Hematopoietic multipotent progenitor cell treated with erythropoietin and hydrocortisone succinate and interleukin-3 and kit ligand, for 4 days (in vitro differentiated cells): ENCODE measurements at places on chromosomes 7 and 10.

GRCh38 chr7:26360650-26361049 is 69.0 kb downstream of the SNX10 start:
- DNase-seq = no peak

GRCh38 chr10:42941790-42942189 is 135.1 kb upstream of the RET start:
- no peak for DNase-seq

DNA sequence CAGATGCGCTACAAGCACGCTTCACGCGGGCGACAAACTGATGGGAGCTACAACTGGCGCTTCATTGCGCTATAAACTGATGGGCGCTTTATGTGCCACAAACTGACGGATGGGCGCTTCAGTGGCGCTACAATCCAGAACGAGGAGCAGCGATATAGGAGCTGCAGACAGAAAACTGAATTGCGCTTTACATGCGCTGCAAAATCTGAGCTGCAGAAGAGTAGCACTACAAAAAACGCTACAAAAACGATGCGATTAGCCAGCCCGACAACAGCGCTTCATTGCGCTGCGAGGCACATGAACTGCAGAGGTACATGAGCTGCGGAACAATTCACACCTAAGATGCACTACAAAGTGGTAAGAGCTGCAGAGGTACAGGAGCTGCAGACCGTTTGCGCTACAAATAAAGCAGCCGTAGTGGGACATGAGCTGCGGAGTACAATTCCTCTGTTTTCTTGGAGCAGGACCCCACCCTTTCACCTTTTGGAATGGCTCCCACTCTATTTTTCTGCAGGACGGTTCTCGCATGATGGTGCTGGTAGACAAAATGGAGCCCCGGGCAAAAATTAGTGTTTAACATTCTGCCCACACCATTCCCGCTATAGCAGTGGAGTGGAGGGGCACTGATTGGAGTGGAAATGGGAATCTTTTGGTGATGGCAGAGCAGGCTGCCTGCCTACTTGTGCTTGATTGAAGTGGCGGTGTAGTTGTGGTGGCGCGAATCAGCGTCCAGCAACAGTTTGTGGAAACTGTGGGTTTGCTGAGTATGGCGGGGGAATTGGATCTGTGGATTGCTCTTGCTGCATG is 1.2 kb upstream of the SGCE start:
- peak; percentile 34 for DNase-seq

GRCh38 chr10:89838044-89838615 is 136.7 kb downstream of the KIF20B start:
- no peak for DNase-seq

- peak; percentile 27 for DNase-seq
Measured at GRCh38 chr7:137169282-137169698, 174.2 kb downstream of the PTN start.

DNA sequence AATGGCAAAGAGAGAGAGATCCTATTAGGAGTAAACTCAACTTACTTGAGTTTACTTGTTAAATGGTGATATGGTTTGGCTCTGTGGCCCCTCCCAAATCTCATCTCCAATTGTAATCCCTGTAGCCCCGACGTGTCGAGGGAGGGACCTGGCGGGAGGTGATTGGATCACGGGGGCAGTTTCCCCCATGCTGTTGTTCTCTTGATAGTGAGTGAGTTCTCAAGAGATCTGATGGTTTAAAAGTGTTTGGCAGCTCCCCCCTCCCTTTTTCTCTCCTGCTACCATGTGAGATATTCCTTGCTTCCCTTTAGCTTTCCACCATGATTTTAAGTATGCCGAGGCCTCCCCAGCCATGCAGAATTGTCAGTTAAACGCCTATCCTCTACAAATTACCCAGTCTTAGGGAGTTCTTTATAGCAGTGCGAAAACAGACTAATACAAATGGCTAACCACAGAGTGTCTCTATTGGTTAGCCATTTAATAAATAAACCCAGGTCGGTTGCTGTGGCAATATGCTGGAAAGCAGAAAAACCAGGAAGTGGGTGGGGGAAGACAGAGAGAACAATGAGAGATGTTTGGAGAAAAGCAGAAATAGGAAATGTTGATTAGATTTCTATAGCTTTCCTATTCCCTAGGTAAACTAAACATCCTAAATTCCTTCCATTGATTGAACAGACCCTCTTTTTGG is 3.0 kb upstream of the STMP1 start:
- DNase-seq = peak; percentile 80

DNA sequence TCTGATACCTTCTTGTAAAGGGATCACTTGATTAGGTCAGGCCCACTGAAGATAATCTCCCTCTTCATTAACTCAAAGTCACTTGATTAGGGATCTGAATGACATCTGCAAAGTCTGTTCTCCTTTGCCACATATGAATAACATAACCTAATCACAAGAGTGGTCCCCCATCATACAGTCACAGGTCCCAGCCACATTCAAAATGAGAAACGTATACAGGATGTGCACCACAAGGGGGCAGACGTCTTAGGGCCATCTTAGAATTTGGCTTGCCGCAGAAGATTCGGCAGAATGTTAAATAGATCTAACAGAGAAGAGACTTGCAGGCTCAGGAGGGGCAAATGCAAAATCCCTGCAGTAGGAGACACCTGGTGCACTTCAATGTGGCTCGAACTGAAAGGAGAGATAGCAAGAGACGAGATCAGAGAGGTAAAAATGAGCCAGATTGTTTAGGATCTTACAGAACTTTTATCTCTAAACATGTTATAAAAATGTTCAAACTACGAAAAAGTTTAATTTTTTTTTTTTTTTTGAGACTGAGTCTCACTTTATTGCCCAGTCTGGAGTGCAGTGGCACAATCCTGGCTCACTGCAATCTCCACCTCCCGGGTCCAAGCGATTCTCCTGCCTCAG is 10.4 kb upstream of the SMC3 start:
- peak; percentile 88 for DNase-seq

GRCh38 chr10:43574906-43575305 is 490 bp upstream of the ZNF239 start:
- no peak for DNase-seq

GRCh38 chr7:67843001-67843565 is 846.5 kb downstream of the TYW1 start:
- no peak for DNase-seq

DNA sequence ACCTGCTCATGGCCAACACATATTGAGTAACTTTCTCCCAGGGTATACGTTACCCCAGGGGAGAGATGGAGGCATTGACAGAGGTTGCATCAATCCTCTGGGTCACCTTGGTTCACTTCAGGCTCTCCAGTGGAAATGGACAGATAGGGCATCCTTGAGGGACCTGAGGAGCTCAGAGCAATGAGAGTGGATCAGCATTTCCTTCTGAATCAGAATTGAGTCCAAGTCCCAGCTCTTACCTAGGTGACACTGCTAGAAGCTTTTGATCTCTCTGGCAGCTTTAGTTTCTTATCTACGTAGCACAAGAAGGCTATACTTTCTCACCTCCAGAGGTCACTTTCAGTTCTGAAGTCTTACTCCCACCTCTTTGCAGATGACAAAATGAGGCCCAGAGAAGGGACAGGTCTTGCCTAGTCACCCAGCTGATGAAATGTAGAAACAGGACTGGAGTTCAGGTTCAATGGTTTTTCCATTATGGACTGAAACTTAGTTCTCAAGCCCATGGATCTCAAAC is 35.2 kb downstream of the PANK1 start:
- DNase-seq = peak; percentile 9

DNA sequence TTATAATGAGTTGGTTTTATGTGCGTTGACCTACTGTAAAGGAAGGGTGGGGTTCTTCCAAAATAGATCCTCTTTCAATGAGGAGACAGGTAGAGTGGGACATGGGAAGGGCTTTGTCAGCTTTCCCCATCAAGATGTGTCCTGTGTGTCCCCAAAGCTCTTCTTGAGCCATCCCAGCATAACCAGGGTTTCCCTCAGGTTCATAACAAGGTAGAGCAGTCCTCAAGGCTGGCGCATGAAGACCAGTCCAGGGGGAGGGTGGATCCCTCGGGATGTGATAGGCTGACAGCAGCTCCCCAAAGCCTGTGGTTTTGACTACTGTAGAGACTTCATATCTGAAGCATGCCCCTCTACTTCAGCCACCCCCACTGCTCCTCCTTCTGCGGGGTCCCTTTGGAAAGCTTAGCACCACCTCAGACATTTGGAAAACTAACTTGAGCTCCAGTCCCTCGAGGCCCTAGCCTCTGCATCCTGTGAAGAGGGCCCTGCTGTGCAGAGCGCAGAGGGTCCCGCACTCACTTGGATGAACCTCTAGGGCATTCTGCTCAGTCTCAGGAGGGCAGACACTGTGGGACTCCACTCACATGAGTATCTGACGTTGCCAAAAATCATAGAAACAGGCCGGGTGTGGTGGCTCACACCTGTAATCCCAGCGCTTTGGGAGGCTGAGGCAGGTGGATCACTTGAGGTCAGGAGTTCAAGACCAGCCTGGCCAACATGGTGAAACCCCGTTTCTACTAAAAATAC is 1.1 kb upstream of the GIMAP8 start:
- DNase-seq = no peak

DNA sequence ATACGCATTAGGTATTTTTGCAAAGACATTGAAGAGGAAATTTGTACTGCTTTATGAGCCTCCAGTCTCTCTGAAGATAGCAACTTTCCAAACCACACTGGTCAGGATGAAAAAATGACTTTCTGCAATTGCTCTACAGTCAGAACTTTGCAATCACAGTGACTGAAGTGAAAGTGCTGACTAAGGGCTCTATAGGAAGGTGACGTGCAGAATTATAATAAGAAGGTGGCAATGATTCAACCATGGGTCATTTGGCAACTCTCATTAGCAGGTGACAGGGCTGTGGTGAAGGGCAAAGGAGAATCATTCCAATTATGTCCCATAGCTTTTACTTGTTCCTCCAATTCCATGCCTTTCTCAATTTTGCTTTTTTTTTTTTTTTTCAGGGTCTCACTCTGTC is 311.0 kb downstream of the ANKRD30A start:
- no peak for DNase-seq

- DNase-seq = peak; percentile 77
Measured at GRCh38 chr10:104209575-104210198, 22.5 kb downstream of the CFAP43 start.

- DNase-seq = no peak
Measured at GRCh38 chr7:71886046-71886445, 526.1 kb downstream of the CALN1 start.

- no peak for DNase-seq
Measured at GRCh38 chr10:44860811-44861736, 50.1 kb upstream of the TMEM72 start.

- DNase-seq = no peak
Measured at GRCh38 chr7:19610194-19610943, 98.5 kb downstream of the POLR1F start.

DNA sequence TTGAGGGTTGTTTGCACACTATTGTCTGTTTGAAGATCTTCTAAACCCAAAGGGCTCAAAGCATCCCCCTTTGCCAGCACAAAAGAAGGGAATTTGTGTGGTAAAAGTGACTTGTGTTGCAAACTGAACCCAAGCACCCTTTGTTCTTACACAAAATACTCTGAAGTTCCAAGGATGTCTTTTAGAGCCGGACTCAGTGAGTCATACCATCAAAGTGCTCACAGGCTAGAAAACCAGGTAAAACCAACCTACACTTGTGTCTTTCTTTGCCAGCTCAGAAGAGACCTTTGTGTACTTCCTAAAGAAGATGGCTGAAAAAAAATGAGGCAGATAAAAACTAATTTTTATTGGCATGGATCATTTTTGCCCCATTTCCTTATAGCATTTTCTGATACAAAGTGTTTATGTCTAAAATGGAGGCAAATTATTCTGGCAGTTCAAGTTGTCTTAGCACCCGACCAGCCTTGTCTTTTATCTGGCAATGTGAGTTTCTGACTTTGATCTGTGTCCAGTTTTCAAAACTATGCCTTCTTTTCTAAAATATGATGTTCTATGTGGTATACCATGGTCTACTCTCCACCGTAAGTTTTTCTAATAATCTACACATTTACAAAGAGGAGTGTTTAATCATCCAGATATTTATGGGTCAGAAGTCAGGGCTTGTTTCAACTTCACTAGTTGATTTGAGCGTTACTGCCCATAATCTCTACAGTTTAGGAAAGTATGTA is 128.4 kb upstream of the FZD1 start:
- no peak for DNase-seq

GRCh38 chr7:71486856-71487628 is 355.1 kb downstream of the GALNT17 start:
- no peak for DNase-seq
